ENCODE measurements at places on chromosomes 1 and 21.
A peak's percentile ranks its signal among the peaks of the same experiment; 100 is the strongest.

DNA sequence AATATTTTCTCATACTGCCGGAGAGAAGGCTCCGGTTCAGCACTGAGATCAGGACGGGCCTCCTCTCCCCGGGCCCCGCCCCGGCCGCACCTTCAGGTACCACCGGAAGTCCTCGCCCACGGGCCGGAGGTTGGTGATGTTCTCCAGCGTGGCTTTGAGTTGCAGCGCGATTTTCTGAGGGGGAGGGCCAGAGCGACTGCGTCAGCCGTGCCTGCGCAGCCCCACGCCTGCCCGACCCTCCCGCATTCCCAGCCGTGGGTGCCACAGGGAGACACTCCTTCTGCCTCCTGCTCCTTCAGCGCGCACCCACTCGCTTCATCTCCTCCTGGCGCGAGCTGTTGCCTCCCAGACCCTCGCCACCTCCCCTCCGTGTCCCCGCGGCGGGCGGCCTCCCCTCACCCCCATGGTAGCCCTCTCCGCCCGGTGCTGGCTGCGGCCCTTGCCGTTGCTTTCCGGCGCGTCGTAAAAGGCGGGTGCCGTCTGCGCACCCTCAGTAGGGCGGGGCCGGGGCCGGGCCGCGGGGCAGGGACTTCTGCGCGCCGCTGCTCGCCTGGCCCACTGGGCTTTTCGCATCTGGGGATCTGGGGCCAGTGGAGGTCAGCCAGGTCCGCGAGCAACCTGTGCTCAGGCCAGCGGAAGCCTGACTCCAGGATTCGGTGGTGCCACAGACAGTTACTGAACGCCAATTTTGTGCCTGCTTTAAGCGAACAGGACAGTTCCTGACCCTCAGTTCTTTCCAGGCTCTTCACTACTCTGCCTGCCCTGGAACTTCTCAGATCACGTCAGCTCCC is at the start of gene CZIB:
Gene CZIB, minus strand, starts transcription at position 464 of the 791 bp plus-strand sequence. Its CDS starts 59 bp downstream, at position 405.
- DNase-seq, result peak; percentile 86

DNA sequence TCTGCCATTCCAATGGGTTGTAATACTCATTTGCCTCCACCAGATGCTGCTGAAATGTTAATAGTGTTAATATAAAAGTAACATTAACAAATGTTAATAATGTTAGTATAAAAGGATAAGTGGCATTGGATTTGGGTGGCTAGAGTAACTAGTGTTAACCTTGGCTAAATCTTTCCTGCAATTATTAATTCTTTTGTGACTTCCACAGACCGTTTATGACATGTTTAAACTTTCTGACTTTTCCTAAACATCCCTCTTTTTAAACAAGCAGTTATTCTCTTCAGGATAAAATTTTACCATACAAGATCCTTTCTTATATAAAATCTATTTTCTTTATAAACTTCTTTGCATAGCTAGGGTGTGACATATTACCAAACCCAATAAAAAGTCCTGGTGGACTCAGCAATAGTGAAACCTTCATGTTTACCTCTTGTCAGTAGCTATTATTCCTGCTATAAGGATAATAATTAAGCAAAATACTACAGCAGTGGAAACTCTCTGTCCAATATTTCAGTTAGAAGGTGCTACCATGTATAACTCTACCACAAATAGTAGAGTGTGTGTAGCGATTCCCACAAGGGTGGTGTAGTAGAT is 41.5 kb downstream of the CCDC30 start:
- DNase-seq, result no peak

- DNase-seq, result no peak
Observed at GRCh38 chr1:87644579-87645190, 316.0 kb downstream of the LMO4 start.

DNA sequence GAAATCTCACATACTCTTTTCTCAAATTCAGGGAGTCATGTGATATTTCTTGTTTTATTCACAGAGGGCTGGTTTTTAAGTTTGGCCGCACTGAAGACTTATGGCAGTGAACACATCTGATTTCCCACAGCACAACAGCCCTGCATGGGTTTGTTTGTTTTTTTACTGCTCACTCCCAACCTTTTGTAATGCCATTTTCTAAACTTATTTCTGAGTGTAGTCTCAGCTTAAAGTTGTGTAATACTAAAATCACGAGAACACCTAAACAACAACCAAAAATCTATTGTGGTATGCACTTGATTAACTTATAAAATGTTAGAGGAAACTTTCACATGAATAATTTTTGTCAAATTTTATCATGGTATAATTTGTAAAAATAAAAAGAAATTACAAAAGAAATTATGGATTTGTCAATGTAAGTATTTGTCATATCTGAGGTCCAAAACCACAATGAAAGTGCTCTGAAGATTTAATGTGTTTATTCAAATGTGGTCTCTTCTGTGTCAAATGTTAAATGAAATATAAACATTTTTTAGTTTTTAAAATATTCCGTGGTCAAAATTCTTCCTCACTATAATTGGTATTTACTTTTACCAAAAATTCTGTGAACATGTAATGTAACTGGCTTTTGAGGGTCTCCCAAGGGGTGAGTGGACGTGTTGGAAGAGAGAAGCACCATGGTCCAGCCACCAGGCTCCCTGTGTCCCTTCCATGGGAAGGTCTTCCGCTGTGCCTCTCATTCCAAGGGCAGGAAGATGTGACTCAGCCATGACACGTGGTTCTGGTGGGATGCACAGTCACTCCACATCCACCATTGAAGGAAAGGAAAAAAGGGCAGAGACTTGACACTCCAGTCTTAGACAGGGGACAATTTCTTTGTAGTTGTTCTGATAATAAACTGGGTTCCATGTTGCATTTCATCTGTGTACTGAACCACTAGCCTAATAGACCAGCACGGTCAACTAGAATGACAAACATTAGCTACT is 22.8 kb downstream of the TMEM50A start:
- DNase-seq, result no peak

GRCh38 chr1:36385410-36386264 is at the start of gene STK40:
Gene STK40 (minus strand): TSS chr1:36385924. CDS start chr1:36361332, 24,592 bp downstream.
- peak; percentile 91 for DNase-seq

GRCh38 chr21:14361958-14362357 is 21.0 kb downstream of the HSPA13 start:
- no peak for DNase-seq

GRCh38 chr1:226304291-226304955 is 4.5 kb downstream of the LIN9 start:
- DNase-seq, result no peak

DNA sequence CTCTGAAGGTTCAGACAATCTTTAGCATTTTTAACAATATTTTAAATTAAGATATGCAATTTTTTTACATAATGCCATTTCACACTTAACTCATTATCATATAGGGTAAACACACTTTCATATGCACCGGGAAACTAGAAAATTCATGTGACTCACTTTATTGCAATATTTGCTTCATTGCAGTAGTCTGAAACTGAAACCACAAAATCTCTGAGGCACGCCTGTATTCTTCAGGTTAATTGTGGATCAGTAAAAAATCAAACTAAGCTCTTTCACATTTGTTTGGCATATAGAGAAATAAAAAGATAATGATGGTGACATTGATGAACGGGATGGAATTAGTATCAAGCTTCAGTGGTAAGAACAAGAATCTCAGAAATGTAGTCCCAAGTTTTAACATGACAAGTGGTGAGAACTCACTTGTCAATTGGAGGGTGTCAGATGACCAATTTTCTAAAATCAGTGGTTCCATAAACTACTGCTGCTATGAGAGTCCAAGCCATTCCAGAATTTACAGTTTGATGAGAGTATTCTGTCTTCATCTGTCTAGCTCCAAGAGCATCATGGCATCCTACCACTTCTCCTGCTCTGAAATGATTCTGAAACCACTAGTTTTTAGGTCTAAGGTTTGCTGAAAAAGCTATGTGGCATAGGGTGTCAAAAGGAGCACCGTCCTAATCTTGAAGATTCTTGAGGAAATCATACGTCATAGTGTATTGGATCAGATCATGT is 281.0 kb downstream of the PTPRC start:
- DNase-seq, result no peak

DNA sequence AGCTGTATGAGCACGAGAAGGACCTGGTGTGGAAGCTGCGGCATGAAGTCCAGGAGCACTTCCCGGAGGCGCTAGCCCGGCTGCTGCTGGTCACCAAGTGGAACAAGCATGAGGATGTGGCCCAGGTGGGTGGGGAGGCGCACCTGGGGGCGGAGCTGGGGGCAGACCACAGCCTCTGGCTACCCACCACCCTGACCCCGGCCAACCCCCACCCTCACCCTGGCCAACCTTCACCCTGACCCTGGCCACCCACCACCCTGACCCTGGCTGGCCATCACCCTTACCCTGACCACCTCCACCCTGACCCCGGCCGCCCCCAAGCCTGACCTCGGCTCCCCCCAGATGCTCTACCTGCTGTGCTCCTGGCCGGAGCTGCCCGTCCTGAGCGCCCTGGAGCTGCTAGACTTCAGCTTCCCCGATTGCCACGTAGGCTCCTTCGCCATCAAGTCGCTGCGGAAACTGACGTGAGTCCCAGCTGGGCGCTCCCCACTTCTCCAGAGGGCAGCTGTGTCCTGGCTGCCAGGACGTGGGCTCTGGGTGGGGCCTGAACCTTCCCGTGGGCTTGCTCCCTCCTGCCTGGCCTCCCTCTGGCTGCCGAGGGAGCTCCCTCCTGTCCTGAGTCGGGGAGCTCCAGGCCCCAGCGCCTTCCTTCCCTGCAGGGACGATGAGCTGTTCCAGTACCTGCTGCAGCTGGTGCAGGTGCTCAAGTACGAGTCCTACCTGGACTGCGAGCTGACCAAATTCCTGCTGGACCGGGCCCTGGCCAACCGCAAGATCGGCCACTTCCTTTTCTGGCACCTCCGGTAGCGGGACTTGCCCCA is 69.5 kb downstream of the PIK3CD start:
- no peak for DNase-seq

- no peak for DNase-seq
Observed at GRCh38 chr1:26477446-26478152, 5.4 kb downstream of the HMGN2 start.

DNA sequence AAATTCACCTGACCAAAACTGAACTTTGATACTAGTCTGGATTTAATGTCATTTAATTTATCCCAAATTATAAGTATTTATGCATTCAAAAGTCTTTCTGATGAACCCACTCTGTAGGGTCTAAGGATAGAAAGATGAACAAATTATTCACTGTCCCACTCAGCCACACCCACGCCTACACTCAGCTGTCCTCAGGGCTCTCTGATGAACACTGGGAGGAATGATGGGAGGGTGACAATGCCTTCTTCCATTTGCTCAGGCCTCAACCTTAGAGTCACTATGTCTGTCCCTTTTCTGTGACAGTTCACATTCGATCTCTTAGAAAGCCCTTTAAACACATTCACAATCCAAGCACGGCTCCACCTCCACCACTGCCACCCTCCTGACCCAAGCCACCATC is 41.8 kb downstream of the KCNJ6 start:
- no peak for DNase-seq

GRCh38 chr1:155210314-155211104 is 2.0 kb downstream of the MTX1 start:
- DNase-seq, result no peak

- no peak for DNase-seq
Observed at GRCh38 chr1:5973771-5974170, 18.5 kb downstream of the NPHP4 start.

GRCh38 chr1:116573431-116574095 is 2.7 kb upstream of the CD58 start:
- no peak for DNase-seq

DNA sequence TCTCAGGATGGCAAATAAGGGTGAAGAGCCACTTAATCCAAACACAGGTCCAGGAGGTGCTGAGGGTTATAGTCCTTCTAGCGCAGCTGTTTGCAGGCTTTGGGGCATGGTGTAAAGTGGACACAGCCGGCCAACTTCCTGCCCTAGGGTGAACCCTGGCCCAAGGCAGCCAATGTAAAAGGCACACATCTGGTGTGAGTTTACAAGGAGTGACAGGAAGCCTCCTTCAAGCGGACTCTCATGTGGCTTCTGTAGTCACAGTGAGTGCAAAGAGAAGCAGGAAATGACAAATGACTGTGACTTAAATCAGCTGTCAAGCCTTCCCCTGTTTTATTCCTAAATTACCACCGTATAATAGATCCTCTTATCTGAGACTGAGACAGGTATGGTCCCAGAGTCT is 213.0 kb downstream of the CRB1 start:
- no peak for DNase-seq

GRCh38 chr1:36937371-36937770 is 96.9 kb downstream of the GRIK3 start:
- DNase-seq, result no peak

GRCh38 chr1:164363980-164364379 is 195.0 kb upstream of the PBX1 start:
- no peak for DNase-seq

GRCh38 chr1:97909266-97909665 is 11.6 kb downstream of the DPYD start:
- no peak for DNase-seq

DNA sequence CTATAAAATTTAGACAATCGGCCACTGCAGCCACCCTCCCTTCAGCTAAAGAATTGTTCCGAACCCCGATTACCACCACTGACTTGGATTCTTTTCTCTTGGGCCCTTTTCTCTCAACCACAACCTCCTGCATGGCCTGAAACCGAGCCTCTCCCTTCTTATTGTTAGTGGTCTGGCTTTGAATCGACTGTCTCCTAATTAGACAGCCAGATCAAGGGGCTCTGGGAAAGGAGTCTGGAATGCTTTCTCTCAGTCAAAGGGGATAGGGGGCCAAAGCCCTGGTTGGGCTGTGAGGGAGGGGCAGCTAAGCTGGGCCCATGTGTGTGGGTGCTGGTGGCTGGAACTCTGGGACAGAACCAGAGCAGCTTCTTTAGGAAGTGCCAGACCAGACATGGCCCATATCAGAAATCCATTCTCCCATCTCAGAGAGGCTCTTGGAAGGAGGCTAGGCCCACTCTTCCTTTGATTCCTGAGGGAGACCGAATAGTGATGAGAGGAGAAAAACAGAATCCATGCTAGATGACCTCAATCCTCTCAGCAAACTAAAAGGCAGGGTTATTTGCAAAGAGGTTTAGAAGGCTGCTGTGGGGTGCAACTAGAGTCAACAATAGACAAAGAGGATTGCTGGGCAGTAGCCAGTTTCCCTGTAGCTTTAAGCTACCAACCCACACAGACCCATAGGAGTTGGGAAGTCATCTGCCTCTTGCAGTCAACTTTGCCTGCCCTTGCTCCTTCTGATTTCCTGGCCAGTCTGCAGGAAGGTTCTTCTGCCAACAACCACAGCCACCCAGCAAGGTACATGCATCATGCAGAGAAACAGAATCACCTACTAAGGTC is 117.6 kb downstream of the AK5 start:
- no peak for DNase-seq

GRCh38 chr1:56920591-56921001 is 45.2 kb downstream of the C8B start:
- no peak for DNase-seq

DNA sequence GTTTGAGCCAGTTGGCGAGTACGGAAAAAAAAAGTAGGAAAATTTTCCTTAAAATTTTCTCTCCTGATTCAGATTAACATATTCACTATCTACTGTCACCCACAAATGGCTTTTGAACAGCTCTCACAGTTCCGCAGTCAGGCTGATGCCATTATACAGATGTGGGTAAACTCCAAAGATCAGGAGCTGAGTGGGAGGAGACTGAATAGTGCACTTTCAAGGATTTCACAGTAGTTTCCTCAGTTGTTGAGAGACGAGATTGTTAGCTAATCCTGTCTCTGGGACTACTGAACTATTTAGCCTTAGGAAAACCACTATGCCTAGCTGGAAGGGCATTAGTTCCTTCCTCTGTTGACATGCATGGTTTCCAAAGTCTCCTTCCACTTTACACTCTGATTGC is 3.2 kb upstream of the DISP1 start:
- DNase-seq, result no peak

Measured in right renal cortex interstitium (tissue), 3 donors.